ENCODE measurements at places on chromosomes 5 and 9.

GRCh38 chr5:157520911-157521703 lies 54.5 kb downstream of the ADAM19 start:
- DNase-seq, result no peak

DNA sequence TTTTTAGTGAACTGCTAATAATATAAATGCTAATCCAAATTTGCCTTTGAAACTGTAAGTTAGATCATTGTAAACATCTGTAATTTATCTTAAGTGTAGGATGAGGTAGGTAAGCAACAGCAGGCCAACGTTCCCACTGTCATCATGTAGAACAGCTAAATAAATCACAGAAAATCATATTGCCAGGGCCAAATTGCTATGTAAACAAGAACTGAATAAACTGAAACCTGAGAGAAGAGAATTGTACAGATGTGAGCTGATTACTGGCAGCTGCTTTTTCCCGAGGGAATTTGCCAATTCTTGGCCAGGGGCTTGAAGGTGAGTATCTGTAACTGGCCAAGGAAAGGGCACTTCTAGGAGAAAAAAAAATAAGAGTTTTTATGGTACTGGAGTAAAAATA lies 97.6 kb downstream of the CDH10 start:
- DNase-seq, result no peak

- peak; percentile 41 for DNase-seq
These were observed at the start of gene FAM221B for GRCh38 chr9:35828716-35829083. TSS of gene FAM221B (minus strand) at chr9:35828732. CDS start at chr9:35826161, 2,571 bp downstream.

- DNase-seq, result no peak
These were observed 6.9 kb upstream of the PDCL start for GRCh38 chr9:122835313-122835731.

DNA sequence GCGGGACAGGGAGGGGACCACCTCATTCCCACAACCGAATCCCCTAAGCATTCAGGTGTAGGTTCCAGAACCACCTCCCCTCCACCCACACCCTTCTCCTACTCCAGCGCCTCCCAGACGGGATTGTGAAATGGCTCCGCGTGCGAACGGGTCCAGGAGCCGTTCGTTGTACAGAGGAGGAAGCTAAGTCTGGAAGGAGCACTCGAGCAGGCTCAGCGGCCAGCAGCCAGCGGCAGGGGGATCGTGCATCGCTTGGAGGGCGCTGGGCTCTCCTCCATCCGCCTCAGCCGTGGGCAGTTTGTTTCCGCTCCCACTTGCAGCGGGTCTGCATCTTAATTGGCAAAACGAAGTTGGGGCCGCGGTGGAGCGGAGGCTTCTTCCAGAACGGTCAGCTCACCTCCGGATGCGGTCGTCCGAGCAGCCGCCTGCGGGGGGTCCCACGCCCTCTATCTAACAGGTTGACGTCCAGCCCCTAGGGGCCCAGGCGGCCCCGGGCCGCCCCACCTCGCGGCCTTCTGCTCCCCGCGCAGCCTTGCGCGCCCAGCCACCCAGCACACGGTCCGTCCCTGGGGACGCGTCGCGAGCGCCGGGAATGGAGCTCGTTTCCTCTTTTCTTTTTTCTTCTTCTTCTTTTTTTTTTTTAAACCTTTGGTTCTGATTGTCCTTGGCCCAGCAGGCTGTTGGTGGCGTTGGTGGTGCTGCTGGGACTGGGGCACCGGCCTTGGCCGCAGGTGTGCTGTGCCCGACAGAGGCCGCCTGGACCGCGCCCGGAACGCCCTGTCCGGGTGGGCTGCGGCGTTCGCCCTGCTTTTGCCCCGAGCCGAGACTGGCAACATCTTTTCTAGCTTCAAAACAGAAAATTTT lies 3.9 kb upstream of the BARX1 start:
- no peak for DNase-seq

- DNase-seq, result no peak
These were observed 58.0 kb upstream of the UBAC1 start for GRCh38 chr9:136019041-136019680.

GRCh38 chr9:96691326-96691725 lies 36.2 kb upstream of the PRXL2C start:
- DNase-seq, result no peak

DNA sequence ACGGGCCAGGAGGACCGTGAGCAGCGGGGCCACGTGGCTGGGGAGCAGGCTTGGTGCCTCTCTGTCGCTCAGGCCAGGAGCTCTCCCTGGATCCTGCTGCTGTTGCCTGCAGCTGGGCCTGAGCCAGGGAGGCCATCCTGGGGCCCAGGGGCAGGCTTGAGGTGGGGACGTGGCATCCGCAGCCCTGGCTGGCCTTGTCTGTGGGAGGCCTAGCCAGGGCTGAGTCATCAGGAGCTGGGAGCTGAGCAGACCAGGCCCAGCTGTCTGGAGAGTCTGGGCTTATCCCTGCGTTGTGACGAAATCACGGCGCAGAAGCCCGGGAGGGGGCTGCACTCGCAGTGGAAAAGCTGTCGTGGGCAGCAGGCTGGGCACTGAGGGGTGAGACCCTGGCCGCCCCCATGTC lies 138.8 kb upstream of the COL5A1 start:
- no peak for DNase-seq
